ENCODE measurements at places on chromosomes 6 and 20.

DNA sequence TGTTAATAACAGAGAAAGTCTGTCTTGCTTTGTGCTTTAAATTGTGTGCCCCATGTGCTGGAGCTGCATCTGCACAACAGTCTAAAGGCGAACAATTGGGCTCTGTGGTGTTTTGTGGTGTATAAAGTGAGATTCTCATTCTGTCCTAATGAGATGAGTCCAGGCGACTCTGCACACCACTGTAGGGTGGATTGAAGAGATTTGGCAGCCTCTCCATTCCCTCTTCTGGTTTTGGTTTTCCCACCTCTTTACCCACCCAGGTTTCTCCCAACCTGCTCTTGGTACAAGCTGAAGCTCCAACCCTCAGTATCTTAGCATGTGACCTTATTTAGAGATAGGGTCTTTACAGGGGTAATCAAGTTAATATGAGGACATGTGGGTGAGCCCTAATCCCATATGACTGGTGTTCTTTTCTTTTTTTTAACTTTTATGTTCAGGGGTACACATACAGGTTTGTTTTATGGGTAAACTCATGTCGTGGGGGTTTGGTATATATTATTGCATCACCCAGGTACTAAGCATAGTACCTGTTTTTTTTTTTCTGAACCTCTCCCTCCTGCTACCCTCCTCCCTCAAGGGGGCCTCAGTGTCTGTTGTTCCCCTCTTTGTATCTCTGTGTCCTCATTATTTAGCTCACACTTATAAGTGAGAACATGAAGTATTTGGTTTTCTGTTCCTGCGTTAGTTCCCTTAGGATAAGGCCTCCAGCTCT is 217.6 kb upstream of the DTNBP1 start:
- DNase-seq: no peak

DNA sequence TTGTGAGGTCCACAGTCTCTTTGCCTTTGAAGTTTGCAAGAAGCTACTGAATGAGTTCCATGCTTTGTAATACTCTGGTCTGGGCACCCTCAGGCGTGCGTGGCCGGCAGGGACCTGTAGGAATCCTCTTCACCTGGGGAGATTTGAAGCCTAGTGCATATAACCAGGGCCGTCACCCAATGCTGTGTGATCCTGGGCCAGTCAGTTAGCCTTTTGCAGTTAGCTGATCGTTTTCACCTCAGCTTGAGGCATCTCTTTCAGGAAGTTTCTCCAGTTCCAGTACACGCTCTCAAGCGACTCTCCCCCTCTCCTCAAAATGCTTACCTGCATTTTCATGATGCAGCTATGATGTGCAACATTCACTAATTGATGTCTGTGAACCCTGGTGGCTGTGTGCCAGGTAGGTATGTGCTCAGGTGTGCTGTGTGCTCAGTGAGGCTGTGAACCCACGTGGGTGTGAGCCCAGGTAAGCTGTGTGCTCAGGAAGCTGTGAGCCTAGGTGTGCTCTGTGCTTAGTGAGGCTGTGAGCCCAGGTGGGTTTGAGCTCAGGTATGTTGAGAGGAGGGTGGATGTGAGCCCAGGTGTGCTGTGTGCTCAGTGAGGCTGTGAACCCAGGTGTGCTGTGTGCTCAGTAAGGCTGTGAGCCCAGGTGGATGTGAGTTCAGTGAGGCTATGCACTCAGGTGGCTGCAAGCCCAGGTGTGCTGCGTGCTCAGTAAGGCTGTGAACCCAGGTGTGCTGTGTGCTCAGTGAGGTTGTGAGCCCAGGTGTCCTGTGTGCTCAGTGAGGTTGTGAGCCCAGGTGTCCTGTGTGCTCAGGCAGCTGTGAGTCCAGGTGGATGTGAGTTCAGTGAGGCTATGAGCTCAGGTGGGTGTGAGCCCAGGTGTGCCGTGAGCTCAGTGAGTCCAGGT is 120.4 kb downstream of the PHACTR3 start:
- DNase-seq: no peak

DNA sequence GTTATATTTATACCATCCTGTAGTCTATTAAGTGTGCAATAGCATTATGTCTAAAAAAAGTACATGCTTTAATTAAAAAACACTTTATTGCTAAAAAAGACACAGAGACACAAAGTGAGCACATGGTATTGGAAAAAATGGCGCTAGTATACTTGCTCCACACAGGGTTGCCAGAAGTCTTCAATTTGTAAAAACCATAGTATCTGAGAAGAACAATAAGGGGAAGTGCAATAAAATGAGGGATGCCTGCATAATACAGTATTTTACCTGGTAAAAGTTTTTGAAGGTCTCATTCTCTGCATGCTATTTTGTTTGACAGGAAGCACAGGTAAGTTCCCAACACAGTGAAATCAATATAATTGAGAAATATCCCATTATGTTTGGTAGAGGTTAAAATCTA is 1.6 kb downstream of the NOX3 start:
- no peak for DNase-seq

DNA sequence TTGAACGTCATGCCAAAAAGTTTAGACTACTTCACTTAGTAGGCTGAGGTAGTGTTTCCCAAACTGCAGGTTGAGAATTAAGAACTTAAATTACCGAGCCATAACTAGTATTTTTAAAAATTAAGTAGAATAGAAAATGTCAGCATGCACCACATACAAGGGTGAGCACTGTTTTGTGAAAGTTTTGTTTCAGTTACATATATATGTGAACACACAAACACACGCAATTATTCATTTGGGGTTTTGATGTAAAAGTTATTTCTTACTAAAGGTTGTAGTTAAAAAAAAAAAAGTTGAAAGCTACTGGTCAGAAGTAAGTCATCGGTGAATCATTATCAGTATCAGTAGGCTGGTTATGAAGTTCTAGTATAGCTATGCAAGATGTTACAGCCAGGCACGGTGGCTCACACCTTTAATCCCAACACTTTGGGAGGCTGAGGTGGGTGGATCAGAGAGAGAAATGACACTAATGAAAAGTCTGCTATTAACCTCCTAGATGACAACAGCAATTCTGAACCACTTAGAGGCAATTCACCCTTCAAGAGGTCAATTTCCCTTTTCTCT is 24.1 kb downstream of the FASTKD5 start:
- no peak for DNase-seq

GRCh38 chr6:73648166-73648565 is 5.6 kb downstream of the SLC17A5 start:
- no peak for DNase-seq

GRCh38 chr6:169161572-169162167 is 92.0 kb downstream of the THBS2 start:
- no peak for DNase-seq

GRCh38 chr20:10848810-10849370 is 175.1 kb upstream of the JAG1 start:
- no peak for DNase-seq

- DNase-seq: no peak
Measured at GRCh38 chr20:48051794-48052474, 266.7 kb upstream of the SULF2 start.

DNA sequence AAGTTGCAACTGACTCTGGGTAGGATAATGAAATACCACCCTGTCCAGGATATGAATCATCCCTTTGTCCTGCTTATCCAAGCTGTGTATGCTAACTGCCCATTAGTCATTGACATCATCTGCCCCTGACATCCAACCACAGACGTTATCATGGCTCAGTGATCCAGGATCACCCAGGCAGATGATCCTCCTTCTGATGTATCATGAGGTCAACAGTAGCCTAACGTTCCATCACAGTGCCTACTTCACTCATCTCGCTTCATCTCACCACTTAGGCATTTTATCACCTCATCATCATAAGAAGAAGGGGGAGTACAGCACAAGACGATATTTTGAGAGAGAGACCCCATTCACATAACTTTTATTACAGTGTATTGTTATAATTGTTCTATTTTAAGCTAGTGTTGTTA is 13.4 kb upstream of the BTN3A2 start:
- no peak for DNase-seq

- DNase-seq: no peak
Measured at GRCh38 chr6:70843328-70843918, 113.4 kb downstream of the B3GAT2 start.

DNA sequence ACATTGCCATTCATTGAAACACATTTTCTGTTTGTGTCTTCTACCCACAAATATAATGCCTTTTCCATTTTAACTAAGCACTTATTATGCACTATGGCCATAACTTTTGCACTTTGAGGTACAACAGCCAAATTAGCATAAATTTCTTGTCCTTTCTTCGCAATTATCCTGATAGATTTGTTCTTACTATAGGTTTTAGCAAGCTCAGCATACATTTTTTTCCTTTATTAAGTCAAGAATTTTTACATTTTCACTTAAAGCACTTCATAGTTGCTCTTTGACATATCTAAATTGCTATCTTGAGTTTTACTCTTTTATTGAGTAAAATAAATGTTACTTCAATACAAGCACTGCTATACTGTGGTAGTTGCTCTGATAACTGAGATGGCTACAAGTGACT is 5.8 kb downstream of the DEFB114 start:
- DNase-seq: no peak

DNA sequence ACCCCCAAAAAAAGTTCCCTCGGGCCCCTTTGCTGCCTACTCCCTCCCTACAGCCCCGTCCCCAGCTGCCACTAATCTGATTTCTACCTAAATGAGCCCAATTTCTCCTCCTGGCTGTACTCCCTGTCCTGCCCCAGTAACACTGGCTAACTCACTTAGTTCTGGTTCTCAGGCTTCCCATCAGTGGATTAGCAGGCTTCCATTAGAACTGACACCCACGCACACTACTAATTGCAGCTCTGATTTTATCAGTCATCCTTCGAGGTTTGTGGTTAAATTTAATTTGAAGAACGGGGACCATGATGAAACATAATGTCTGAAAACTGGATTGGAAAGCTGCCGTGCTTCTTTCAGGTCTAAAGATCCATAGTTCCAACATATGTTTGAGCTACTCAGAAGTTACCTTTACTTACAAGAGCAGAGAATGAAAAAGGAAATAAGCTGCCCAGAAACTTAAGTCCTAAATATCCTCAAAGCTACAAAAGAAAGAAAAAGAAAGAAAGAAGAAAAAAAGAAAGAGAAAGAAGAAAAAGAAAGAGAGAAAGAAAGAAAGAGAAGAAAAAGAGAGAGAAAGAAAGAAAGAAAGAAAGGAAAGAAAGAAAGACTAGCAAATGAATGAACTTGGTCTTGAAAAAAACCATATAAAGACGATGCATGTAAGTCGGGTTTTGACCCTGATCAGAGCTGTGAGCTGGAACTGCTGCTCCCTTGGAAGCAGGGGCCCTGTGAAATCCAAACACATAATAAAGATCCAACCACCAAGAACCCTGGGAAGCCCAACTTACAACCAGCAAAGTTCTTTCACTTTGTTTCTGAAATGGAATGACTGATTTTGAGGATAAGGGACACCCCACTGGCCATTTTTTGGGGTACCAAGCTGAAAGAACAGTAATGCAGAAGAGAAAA is 51.7 kb downstream of the CNKSR3 start:
- no peak for DNase-seq

- no peak for DNase-seq
Measured at GRCh38 chr6:132382630-132383175, 18.6 kb downstream of the MOXD1 start.

DNA sequence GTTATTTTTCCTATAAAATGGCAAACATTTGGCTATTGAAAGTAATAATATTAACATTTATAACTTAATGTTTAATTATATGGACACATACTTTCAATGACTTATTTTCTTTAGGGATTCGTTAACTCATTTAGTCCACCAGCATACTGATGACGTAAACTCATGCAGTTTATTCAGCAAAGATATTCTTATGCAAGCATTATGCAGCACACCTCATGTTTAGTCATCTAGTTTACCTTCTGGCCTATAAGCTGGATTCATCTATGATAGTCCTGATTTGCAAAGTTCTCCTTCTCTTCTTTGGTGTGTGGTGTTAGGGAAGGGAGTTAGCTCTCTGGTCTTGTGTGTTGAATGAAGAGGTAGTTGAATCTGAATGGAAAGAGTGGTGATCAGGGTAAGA is 60.0 kb downstream of the OR2J2 start:
- no peak for DNase-seq

DNA sequence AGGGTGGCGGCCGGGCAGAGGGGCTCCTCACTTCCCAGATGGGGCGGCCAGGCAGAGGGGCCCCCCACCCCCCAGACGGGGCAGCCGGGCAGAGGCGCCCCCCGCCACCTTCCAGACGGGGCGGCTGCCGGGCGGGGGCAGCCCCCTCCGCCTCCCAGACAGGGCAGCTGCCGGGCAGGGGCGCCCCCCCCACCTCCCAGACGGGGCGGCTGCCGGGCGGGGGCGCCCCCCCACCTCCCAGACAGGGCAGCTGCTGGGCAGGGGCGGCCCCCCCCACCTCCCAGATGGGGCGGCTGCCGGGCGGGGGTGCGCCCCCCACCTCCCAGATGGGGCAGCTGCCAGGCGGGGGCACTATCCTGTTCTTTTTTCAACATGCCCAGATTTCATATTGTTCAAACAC is 78.2 kb upstream of the DST start:
- no peak for DNase-seq

DNA sequence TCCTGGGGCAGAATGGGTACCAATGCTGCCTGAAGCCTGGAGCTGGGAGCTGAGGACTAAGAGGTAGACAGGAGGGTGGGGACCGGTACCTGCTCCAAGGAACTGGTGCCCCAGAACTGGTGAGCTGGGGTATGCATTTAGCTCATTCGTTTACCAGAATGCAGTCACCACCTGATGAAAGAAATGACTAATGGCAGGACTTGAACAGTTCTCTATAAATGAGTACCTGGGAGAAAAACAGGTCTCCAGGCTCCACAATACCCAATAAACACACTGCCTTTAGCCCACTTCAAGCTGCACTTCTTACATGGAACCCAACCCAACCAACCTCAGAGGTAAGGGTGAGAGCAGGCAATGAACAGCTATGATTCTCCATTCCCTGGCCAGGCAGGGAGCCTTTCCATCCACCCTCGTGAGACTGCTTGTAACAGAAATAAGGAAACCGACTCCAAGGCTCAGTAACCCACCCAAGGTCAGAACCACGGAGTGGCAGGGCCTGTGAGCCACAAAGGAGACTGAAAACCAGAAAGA is 15.4 kb downstream of the FKBP1A start:
- no peak for DNase-seq

GRCh38 chr6:90251295-90251992 is 45.2 kb downstream of the BACH2 start:
- peak; percentile 9 for DNase-seq

DNA sequence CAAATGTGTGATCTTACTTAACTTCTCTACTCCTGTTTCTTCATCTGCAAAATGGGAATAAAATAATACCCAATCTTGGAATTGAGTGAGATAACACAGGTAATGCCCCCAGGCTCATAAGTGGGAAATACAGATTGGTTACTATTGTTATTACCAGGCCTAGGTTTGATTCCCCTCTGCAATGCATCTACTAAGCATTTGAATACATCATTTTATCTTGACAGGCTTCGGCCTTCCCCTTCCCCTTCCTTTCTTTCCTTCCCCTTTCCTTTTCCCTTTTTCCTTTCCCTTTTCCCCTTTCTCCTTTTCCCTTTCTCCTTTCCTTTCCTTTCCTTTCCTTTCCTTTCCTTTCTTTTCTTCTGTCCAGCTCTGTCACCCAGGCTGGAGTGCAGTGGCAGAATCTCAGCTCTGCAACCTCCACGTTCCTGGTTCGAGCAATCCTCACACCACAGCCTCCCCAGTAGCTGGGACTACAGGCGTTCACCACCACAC is 7.3 kb upstream of the HNF4A start:
- DNase-seq: no peak
